ENCODE measurements at places on chromosomes 7 and 10.

- peak; percentile 13 for DNase-seq
These were observed 78.0 kb downstream of the PRR15 start for GRCh38 chr7:29641651-29642050.

DNA sequence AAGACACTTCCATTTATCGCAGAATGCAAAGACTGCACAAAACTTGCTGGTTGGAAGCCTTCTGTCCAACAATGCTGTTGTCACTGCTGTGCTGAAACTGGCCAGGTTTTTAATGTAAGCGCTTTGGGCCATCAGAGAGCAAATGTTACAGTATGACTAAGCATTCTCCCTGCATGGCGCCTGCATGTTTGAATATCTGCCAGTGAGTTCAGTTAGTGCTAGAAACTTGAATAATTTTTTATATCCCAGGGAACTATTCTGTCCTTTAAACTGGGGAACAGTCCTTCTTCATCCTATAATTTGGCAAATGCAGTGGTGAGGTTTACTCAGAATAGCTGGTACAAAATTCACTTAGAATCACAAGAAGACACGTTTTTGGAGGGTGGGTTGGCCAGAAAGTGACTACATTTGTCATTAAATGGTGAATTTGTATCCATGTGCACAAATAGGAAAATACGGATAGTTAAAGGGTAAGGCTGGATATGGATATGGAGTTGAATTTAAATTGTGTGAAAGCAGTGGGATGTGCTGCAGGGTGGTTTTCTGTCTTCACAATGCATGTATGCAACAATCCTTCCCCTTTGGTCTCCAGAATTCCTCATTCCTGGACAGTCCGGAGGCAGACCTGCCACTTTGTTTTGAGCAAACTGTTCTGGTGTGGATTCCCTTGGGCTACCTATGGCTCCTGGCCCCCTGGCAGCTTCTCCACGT, 1.7 kb downstream of the ABCC2 start:
- DNase-seq, result no peak

GRCh38 chr10:130064783-130065182, 45.8 kb downstream of the C10orf143 start:
- DNase-seq, result no peak

DNA sequence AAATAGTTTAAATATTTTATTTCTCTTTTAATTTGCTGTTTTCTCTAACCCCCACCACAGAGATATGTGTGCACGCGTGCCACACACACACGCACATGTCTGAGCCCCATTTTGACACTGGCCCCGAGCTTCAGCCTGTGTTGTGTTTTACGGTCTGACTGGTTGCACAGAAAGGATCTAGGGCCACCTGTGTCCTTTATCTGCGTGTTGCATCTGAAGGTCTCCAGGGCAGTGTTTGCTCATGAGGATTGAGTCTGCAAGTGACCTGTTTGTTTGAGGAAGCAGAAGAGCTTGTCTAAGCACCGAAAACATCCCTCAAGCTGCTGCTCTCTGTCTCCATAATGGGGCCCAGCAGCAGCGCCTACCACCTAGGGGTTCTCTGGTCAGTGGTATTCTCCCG, 266.4 kb upstream of the LYZL1 start:
- DNase-seq, result peak; percentile 66

GRCh38 chr10:112988839-112989406, 38.9 kb downstream of the TCF7L2 start:
- DNase-seq, result no peak

GRCh38 chr10:10318856-10319255, 698.8 kb upstream of the CELF2 start:
- no peak for DNase-seq

DNA sequence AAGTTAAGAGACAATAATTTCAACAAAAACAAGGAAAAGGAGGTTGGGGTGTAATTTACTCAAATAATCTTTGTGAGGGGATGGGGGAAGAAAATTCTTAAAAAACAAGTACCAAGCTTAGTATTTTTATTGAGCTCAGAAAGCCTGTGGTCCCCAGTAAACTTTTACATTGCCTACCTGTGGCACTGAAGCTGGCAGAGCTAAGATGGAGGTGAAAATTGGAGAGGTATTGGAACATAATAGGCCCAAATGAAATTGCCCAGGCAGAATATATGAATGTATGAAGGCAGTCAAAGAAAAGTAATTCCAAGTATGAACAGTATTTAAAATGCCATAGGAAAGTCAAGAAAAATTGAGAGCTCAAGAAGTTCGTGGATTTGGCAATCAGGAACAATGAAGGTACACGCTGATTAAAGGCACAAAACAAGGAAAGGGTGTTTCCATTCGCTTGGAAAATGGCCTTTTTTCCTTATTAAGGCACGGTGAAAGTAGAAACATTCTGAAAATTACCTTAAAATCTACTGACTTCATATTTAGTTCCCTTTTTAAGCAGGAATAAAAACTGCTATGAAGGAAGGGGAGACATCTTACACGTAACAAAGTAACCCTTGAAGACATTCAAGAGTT, 3.4 kb upstream of the KMT2E start:
- peak; percentile 32 for DNase-seq

- DNase-seq, result peak; percentile 92
These were observed at the start of the genes GPC2 and STAG3 for GRCh38 chr7:100177045-100178001. Gene GPC2 (minus strand): TSS chr7:100177381. CDS start chr7:100177199, 182 bp downstream. Gene STAG3 (plus strand): TSS chr7:100177918. CDS start chr7:100180557, 2,639 bp downstream.

DNA sequence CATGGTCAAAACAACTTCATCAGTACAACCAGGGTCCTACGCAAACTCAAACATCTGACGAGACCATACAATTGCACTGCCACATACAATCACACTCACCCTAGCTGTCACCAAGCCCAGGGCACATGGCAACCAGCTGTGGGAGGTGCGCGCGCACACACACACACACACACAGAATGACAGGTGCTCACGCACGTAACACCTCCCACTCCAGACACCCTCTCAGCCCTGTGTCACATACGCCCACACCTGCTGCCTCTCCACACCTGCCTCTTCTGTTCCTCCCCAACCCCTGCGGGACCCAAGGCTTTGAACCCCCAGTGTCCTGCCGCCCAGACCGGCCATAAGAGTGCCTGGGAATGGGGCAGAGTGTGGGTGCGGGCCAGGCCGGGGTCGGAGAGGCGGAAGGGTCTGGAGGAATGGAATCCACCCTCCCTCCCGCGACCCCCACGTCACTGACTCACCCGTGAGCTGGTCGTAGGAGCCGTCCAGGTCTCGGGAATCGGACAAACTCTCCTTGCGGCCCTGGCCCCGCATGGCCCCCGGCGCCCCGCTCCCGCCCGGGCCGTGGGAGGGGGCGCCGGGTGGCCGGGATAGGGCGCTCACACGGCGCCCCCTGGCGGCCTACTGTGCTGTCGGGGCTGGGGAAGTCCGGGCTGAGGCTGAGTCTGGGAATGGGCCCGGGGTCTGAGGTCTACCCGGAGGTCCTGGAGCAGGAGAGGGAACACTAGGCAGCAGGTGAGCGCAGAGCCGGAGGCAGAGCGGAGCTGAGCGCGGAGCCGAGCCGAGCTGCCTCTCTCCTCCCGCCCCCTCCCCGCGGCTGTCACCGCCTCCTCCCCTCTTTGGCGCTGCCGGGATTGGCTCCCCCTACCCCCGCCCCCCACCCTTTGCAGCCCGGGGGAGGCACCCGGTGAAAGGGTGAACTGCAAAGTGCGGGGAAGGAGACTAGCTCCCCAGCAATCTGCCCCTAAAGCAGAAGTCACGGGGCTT, at the start of gene KCNIP2:
Gene KCNIP2 (minus strand): TSS at position 769 of the 990 bp plus-strand sequence. CDS start 232 bp downstream, at position 537.
- peak; percentile 80 for DNase-seq

DNA sequence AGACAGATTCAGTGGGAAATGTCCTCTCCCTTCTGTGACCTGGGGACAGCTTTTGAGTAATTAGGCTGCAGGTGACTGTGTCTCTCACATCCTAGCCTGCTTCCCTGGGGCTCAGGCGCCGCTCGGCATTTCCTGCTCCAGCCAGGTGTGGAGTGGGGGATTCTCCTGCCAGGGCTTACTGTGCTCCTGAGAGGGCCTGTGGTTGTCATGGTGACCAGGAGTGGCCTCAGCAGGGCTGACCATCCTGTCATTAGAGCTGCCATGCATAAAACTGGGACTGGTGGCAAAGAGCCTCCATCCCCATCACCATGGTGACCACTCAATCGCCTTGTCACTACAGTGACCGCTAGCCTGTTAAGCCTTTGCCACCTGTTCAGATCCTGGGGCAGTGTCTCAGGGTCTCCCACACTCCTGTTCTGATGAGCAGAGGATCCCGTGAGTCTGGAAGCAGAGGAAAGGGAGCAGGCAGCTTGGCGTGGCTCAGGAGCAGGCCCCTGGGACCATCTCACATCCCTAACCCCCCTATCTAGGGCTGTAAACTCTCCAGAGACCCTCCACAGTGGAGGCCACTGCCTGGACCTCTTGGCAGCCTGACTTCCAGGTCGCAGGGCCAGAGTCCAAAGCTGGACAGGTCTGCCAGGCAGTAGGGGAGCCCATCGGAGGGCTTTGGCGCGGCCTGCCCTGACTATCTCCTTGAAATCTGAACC, at the start of gene GCK:
Gene GCK (minus strand): TSS at position 154 of the 707 bp plus-strand sequence. CDS start 486 bp downstream, outside the sequence.
- DNase-seq, result peak; percentile 90

- DNase-seq, result no peak
These were observed 44.5 kb downstream of the FAM53B start for GRCh38 chr10:124699471-124700292.

- no peak for DNase-seq
These were observed 106.7 kb downstream of the NKX6-2 start for GRCh38 chr10:132679217-132679595.

DNA sequence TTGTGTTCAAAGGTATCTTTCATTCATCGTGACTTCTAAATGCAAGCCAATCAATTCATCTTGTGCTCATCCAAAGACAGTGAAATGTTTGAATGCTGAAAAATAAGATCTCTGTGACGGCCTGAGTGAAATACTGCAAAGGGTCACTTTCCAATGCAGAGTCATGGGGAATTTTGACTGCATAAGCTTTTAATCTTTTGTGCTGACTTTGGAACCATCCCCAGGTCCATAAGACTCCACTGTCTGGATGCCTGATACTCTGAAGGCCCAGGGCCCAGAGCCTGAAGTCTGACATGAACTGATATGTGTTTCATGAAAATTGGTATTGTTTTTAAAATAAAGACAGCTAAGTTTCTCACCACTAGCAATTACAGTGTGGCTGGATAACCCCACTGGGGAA, 39.0 kb downstream of the PPP1R3C start:
- no peak for DNase-seq

GRCh38 chr7:30147223-30147622, 12.4 kb downstream of the MTURN start:
- DNase-seq, result peak; percentile 49

DNA sequence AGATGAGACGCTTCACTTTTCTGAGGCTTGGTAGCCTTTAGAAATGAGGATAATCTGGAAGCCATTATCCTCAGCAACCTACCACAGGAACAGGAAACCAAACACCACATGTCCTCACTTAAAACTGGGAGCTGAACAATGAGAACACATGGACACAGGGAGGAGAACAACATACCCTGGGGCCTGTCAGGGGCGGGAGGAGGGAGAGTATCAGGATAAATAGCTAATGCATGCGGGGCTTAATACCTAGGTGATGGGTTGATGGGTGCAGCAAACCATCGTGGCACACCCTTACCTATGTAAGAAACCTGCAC, 48.9 kb downstream of the LRGUK start:
- peak; percentile 88 for DNase-seq

- DNase-seq, result peak; percentile 4
These were observed 5.3 kb downstream of the NRP1 start for GRCh38 chr10:33329178-33329577.

DNA sequence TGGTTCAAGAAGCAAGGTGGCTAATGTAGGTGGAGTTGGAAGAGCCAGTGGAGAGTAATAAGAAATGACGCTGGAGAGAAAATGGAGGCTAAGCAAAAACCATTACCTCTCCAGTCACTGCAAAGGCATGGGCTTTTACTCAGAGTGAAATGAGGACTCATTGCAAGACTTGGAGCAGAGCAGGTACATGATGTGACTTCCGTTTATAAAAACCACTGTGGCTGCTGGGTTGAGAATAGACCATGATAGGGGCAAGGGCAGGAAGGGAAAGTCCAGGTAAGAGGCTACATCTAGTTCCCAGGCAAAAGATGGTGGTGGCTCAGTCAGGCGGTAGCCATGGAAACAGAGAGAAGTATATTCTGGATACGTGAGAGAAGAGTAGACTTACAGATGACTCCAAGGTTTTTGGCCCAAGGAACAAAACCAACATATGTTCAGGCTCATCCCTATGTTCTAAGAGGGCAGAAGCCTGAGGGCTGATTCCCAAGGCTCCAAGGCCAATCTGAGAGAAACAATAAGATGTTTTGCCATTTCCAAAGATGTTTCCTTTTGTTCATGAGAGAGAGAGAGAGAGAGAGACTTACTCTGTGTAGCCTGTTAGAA, 21.5 kb upstream of the PDE1C start:
- no peak for DNase-seq

Data from NCI-H69 (cell line).